ENCODE measurements at places on chromosomes 4 and X.

DNA sequence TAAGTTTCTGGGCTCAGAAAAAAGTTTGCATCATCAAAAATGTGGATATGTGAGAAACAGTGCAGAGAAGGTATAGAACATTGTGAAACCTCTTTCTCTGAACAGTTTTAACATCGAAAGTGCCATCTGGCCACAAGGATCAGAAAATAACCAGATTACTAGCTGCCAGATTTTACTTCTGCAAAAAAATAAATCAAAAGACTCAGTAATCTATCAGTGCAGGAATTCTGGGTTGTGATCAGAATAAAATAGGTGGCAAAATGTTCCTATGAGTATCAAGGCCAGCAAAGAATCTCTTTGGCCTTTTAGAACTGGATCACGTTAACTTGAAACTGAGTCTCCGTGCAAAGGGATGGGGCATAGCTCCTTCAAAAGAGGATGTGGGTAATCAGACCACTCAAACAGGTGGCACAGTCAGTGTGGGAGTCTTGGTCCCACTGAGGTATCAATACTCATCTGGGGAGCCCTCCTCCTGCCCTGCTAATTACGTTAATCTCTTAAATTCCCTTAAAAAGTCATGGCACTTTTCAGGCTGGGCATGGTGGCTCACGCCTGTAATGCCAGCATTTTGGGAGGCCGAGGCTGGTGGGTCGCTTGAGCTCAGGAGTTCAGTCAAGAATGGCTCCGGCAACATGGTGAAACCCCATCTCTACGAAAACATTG lies 26.7 kb upstream of the RBM47 start:
- peak; percentile 62 for DNase-seq

DNA sequence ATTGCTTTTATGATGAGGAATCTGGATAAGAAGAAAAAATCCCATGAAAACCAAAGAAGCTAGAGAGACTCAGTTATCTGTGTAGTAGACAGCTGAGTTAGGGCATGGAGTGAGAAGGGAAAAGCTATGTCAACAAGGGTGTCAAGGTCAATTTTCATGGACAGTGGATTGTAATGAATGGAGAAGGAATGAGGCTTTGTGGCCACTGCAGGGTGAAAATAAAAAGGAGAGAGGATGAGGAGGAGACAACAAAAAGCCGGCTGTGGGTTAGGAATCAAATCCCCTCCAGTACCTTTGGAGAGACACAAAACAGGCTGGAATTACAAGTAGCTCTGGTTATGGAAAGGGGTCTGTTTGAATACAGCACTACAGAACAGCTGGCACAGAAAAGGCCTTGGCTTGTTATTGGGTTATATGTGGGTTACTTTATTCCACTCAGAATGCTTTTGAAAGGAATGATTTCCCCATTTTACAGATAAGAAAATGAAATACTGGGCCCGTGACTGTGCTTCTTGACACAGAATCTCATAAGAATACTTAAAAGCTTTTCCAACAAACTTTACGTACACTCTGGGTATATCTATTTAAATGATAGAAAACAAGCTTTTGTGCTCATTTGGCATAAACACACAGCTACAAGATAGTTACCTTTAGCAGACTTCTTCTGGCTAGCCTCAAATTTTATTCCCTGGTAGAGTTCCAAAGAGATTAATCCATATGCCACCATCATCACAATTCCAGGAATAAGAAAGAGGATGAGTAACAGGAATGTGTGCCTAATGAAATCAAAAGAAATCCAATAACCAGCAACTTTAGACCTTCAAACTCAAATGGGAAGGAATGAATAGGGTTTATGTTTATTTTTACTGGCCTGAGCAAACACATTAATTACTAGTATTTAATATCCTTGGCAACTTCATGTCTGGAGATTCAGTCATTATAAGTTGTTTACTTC lies 7.5 kb downstream of the CCKAR start:
- no peak for DNase-seq

GRCh38 chr4:158065176-158065575 lies 107.6 kb downstream of the GASK1B start:
- DNase-seq: no peak

- DNase-seq: no peak
Observed at GRCh38 chrX:53723381-53723780, 36.9 kb upstream of the HUWE1 start.

DNA sequence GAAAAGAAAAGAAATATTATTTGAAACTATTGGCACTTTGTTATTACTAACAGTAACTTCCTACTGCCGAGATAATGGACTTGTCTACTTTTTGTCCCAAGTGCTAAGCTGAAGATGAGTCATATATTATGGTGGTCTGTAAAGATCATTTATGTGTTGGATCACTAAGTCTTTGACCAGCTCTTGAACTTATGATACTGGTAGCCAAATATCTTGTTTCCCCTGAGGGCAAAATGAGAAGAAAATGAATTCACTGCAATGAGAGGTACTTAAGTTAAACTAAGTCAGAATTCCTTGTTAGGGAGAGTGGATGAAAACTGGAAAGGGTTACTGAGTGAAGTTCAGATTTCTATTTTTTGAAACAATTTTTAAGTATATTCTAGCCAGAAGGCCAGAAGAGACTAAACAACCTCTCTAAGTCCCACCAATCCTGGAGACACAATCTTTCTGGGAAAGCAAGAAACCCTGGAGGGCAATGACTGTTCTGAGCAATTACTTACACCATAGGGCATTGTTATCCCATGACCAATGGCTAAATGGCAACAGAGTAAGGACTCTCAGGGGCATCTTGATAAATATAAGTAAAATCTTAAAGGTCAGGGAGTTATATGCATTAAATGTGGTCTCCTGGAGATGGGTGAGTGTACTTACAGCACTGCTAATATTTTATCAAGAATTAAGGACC lies 287.7 kb downstream of the STIM2 start:
- no peak for DNase-seq

DNA sequence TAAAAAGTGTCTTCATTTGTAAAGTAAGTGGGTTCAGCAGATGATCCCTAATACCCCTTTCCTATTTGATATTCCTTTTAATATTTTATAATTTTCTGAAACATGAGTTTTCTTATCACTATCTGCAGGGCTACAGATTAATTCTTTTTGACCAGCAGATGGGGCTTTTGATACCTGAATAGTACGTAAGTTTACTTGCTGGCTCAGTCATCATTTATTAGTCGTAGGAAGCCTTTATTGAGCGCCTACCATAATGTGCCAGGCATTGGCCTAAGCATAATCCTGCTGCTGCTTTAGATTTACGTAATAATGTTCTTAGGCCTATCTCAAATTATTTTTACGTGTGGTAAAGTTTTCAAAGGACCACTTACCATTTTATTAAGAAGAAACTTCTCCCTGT lies 33.1 kb downstream of the OSTC start:
- DNase-seq: no peak

GRCh38 chr4:38411092-38411491 lies 252.9 kb upstream of the KLF3 start:
- no peak for DNase-seq

GRCh38 chr4:2648159-2648814 lies 107.8 kb downstream of the TNIP2 start:
- no peak for DNase-seq

DNA sequence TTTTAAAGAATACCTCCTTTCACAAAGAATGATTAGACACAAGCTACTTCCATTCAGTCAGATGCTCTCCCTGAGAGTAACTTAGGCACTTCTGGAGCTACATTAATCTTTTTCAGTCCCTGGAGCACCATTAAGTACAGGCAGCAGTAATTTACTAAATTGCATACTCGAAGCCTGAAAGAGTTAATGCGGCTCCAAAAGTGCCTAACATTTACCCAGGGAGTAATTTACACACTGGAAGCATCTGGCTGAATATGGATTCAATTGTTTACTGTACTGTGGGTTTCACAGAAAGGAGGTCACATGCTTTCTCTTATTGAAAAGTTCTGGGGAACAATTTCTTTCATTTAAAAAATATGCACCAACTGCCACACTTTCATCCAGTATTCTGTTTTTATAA lies 260.8 kb upstream of the TENM3 start:
- DNase-seq: no peak

GRCh38 chr4:7910263-7910896 lies 29.3 kb downstream of the AFAP1 start:
- peak; percentile 21 for DNase-seq

- no peak for DNase-seq
Observed at GRCh38 chr4:72205298-72205697, 173.5 kb downstream of the NPFFR2 start.

GRCh38 chr4:60805500-60806313 lies 394.4 kb upstream of the ADGRL3 start:
- peak; percentile 18 for DNase-seq

- DNase-seq: no peak
Observed at GRCh38 chr4:163217505-163217904, 50.8 kb upstream of the NAF1 start.

GRCh38 chr4:98977557-98977956 lies 18.0 kb upstream of the METAP1 start:
- DNase-seq: no peak

GRCh38 chrX:1167918-1168481 lies 44.4 kb downstream of the CRLF2 start:
- DNase-seq: no peak

GRCh38 chr4:1058997-1059665 lies 47.7 kb downstream of the FGFRL1 start:
- DNase-seq: no peak

- DNase-seq: no peak
Observed at GRCh38 chrX:136475236-136475635, 12.5 kb upstream of the BRS3 start.

GRCh38 chrX:110418316-110419235 lies 59.9 kb downstream of the RTL9 start:
- DNase-seq: peak; percentile 5

DNA sequence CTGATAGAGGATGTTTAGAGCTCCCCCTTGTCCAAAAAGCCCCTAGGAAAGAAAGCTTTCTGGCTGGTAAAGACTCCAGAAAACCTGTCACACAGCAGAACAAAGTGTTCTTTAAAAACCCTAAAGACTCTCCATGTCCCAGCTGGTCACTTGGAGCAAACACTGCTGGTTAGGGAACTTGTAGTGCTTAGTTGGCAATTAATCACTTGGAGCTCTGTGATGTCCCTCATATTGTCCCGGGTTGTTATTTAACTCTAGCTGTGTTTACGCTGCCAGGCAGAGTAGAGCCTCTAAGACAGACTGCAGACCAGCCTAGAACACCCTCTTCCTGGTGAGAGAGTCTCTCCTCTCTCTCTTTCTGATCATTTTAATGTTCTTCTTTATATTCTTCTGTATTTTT lies 267.3 kb downstream of the BCOR start:
- no peak for DNase-seq

- DNase-seq: no peak
Observed at GRCh38 chr4:177161781-177162180, 147.9 kb upstream of the NEIL3 start.

GRCh38 chr4:24076811-24077210 lies 187.0 kb upstream of the PPARGC1A start:
- DNase-seq: no peak

- DNase-seq: no peak
Observed at GRCh38 chrX:84118769-84119168, 69.2 kb downstream of the RPS6KA6 start.

DNA sequence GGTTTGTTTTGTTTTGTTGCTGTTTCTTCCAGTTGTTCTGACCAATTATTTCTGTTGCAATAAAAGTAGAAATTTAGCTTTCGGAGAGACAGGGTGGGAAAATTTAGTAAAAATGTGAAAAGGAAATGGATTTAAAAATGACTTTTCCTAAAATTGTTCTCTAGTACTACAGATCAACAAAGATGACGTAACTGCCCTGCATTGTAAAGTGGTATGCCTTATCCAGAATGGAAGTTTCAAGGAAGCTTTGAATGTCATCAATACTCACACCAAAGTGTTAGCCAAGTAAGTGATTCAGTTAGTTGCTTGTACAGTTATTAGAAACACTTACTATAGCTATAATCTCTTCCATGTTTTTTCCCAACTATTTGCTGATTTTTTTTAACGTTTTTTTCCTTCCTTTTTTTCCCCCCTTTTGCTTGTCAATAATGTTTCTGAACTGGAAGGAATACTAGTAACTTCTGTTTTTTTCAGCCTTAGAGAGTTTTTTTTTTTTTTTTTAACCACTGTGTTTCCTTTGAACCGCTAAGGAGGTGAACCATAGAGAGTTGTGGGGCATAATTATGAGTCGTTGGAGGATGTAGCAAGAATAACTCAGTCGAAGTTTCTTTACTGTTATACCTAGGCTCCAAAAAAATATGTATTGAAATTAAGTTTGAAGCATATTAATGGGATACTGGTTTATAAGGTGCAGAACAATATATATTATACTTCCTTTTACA lies 2.2 kb downstream of the SRP72 start:
- DNase-seq: no peak

- no peak for DNase-seq
Observed at GRCh38 chr4:94472056-94472826, 20.5 kb downstream of the PDLIM5 start.

DNA sequence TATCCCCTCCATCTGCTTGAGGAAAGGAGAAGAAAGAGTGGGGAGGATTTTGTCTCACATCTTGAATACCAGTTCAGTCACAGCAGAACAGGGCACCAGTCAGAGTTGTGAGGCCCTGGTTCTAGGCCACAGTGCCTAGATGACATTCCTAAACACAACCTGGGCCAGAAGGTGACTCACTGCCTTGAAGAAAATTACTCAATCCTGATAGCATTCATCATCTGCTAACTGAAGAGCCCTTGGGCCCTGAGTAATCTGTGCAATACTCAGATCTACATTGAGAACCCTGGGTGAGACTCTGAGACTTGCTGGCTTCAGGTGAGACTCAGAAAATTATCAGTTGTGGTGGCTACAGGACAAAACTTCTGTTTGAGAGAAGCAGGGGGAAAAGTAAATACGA lies 20.5 kb upstream of the PRR32 start:
- no peak for DNase-seq

- DNase-seq: peak; percentile 24
Observed at GRCh38 chrX:104112326-104112951, at the start of gene ZCCHC18. Gene ZCCHC18, plus strand, starts transcription at chrX:104112523. Its CDS starts 1,589 bp downstream, at chrX:104114112.

- DNase-seq: no peak
Observed at GRCh38 chrX:132043977-132044376, 20.9 kb downstream of the STK26 start.

GRCh38 chr4:31598639-31599038 lies 878.5 kb downstream of the PCDH7 start:
- DNase-seq: no peak

DNA sequence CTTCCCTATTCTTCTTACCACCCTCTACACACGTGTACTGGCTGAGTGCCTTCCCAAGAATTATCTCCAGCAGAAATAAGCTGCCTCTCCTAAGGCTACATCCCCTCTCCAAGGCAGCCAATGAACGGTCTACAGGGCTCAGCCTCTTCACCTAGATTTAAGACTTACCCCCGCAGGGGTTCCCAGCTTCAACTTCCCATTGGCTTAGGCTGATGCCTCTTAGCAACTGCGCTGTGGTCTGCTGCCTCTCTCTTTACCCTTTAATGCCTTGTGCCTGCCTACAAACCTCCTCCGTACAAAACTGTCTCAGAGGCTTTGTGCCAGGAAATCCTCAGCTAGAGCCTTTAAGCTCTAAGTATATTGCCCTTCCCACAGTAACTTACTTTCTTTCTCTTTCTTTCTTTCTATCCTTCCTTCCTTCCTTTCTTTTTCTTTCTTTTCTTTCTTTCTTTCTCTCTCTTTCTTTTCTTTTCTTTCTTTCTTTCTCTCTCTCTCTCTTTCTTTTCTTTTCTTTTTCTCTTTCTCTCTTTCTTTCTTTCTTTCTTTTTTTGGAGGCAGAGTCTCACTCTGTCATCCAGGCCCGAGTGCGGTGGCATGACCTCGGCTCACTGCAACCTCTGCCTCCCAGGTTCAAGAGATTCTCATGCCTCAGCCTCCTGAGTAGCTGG lies 15.1 kb upstream of the PIGA start:
- no peak for DNase-seq

Measured in suppressor macrophage treated with lipopolysaccharide for 4 hours (primary cell).